Activated CD4-positive, alpha-beta T cell treated with anti-CD3 and anti-CD28 coated beads, Interleukin-2, Interleukin-6, amounts not matched to agents 100 ng/mL and 50 ng/mL, durations not matched to agents 16 hours and 8 hours (primary cell): ENCODE measurements at places on chromosomes 4 and X.

GRCh38 chrX:35023683-35024082 lies 81.1 kb downstream of the FAM47B start:
- no peak for DNase-seq

DNA sequence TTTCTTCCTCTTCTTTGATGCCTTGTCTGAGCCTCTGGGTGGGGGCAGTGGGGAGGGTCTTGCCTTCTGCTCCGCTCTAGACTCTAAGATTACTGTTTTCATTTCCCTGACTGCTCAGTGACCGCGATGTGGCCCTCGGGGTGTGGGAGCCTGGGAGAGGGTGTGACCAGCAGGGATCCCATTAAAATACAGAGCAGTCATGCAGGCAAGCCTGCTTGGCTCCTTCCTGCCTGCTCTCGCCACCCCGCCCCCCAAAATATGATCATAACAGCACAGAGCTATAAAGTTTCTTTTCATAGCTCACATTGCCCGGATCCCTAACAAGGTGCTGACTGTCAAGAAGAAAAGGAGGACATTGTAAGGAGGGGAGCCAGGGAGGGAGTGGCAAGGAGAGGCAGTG lies 332.9 kb downstream of the RAB28 start:
- no peak for DNase-seq

GRCh38 chrX:134669378-134670098 lies 11.3 kb upstream of the PLAC1 start:
- no peak for DNase-seq

DNA sequence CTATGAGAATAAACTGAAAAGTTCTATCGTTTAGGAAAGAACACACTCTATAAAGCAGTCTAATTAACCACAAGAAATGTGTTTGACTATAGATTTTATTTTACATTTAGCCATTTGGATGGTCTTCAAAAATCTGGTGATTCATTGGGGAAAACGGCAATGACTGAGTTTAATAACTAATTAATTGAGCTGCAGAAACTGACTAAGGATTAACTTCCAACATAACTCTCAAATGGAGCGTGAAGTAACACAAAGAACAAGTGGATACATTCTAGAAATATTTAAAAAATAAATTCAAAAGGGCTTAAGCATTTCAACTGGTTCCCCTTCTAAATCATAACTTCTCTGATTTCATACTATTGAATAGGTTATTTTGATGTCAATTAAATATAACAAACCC lies 1582.4 kb downstream of the PCDH18 start:
- DNase-seq = no peak

DNA sequence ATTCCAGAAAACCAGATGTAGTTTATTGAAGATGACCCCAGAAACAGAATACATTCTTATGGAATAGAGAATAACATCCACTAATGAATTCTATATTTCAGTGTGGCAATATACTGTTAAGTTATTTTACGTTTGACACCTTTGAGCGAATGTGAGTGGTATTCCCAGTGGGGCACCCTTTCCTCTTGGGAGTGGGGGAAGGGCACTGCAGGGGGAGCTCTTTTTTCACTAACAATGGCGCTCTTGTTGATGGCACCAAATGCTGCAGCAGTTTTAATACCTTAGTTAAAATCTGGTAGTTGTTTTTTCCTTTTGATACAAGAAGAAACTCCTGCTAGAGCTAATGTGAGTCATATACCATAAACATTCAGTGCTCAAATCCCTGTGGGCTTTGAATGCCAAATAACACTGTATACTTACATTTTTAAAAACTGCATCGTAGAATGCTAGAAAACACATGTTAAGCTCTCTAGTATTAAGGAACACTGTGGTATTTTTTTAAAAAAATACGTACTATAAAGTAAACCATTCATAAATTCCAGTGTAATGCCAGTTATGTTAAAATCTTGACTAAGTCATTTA lies 178.5 kb downstream of the DCHS2 start:
- DNase-seq = no peak
